ENCODE measurements at places on chromosomes 13 and 19.

- DNase-seq = no peak
Measured at GRCh38 chr13:48949566-48950500, 25.9 kb upstream of the FNDC3A start.

- DNase-seq = no peak
Measured at GRCh38 chr19:15331419-15332310, 674 bp downstream of the BRD4 start.

DNA sequence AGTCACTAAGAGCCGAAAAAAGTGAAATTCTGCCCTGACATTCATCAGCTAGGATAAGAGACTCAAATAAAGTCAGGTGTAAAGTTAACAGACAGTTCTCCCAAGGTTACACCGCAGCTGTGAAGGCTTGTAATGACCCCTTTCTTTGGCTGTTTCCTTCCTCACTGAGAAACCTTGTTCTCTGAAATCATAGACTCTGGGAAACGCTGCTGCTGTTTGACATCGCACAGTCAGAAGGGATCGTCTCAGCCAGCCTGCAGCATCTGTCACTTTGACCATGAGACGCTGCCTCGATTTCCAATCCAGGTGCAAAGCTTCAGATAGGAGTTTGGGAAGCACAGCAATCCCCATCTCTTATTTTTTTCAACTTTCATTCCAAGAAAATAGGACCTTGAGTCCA, 678 bp downstream of the BCAT2 start:
- DNase-seq = no peak

GRCh38 chr19:37876032-37876431, 30.4 kb downstream of the WDR87 start:
- no peak for DNase-seq

DNA sequence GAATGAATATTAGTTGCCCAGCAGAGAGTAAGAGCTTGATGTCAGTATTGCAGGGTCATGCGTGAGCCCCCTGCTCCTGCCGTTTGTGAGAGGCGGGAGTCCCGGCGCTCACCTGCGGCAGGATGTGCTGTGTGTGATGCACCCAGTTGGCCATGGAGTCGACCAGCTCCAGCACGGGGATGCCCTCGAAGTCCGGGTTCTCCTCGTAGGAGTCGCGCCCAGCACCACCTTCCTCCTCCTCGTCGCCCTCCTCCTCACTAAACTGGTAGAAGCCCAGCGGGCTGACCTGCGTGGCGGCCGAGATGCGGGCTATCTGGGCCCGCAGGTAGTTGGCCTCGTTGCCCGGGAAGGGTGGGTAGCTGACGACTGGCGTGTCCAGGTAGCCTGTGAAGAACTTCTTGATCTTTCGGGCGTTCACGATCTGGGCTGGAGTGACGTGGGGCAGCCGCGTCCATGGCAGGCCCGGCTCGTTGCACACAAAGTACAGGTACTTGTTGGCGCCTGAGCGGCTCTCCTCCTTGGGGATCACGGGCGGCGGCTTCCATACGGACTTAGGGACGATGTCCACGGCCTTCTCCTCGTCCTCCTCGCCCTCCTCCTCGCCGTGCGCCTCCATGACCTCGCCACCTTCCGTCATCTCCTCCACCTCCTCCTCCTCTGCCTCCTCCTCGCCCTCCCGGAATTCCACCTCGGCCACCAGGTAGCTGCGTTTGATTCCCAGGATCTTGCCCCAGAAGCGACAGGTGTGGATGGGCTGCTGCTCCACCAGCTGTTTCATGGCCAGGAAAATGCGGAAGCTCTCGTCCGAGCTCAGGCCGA, 10.8 kb downstream of the RSPH6A start:
- DNase-seq = no peak

DNA sequence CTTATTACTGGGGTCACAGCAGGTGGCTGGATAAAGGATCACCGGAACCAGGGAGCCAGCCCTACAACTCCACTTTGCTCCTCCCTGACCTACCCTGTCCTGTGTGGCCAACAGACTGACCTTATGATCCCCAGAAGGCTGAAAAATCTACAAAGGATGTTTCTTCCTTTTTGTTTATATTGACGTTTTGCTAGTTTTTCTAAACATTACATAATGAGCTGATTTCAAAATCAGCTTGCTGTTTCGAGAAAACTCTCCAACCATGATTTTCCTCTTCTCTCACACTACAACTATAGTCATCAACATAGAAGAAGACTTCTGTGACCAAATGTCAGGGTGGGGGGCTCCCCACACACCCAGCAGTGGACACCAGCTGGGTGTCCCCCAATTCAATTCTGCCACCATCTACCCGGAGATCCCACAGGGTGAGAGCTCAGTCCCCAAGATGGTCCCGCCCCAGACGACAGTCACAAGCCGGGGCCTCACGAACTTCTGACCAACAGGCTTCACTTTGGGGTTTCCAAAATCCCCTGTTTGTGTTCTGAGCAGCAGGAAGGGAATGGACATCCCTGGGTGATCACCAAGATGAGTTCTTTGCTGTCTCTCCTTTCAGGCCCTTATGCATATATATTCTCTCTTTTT, 35.0 kb downstream of the ZNF536 start:
- DNase-seq = no peak

DNA sequence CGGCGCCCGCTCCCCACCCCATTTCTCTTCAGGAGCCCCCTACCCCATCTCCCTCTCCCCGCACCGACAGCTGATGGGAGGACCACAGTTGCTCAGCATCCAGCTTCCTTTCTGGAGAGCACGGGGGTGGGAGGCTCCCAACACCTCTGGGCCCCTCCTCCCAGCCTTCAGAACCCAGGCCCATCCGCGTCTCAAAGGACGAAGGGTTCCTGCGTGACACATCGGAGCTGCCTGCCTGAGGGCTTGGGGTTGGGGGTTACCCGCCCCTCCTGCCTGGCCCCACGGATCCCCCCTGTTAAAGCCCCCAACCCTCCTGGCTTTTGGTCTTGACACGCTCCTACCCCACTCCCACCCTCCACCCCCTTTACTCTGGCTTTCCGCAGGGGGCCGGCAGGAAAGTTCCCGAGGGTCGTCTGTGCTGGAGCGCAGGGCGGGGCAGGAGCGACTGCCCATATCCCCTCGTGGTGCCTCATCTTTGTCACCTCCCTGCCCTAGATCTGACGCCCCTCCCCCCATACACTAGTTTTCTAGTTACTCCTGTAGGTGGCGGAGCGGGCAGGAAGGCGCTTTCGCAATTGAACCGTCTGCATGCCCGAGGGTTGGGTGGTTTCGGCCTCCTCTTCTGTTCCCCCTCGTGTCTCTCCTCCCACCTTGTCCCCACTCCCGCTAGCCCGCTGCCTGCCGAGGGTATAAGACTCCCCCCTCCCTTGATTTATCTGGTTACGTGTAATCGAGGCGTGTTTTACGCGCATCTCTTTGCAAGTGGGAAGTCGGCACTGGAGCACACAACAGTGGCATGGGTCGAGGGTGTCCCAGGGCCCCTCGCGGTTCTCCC, 924 bp downstream of the TRAPPC5 start:
- DNase-seq = no peak

GRCh38 chr13:95003019-95003813, 290.9 kb upstream of the SOX21 start:
- DNase-seq = no peak

DNA sequence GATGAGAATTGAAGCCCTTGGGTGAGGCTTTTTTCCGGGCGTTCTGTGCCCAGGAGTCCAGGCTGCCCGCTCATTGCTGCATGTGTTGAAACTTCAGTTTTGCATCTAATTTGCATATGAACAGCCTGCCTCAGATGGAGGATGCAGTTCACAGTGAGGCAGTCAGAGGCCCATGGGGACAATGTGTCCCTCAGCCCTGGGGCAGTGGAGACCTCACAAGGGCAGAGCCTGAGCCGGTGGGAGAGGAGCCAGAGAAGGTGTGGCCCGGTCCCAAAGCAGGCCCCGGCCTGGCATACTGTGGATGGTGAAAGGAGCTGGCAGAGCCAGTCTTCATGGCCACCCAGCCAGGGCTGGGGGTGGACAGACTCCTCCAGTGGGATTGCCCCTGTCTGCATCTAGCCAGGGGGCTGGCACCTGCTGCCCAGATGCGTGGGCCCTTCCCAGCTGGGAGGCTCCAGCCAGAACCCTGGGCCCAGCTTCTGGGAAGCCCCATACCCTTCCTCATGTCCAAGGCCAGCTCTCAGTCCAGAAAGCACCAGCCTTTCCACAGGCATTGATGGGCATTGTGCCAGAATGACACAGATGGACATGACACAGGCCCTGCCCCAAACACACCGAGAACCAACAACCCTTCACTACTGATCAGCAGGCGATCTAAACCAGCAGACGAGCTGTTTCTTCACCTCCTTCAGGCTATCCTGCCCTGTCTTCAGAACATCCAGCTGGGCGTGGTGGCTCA, 32.9 kb upstream of the KCTD15 start:
- no peak for DNase-seq

DNA sequence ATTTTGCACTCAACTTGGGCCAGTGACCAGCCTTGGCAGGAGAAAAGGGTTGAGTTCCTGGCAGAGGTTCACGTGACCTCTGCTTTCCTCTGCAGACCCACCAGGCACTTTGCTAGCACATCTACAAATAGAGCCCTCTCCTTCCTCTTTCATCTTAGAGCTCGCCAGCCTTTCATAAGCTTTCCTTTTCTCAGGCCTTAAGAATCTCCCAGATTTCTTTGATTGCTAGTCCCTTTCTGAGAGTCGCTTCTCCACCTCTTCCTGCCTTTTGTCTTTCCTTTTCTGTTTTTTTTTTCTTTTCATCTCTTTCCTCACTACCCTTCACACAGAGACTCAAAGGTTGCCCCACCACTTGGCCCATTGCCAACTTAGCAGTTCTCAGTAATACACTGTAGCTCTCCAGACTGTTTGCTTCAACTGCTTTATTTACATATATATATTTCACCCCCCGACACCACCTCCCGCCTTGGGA, 375.7 kb upstream of the SPRY2 start:
- DNase-seq = no peak

- DNase-seq = no peak
Measured at GRCh38 chr13:22320991-22321390, 650.1 kb downstream of the FGF9 start.

DNA sequence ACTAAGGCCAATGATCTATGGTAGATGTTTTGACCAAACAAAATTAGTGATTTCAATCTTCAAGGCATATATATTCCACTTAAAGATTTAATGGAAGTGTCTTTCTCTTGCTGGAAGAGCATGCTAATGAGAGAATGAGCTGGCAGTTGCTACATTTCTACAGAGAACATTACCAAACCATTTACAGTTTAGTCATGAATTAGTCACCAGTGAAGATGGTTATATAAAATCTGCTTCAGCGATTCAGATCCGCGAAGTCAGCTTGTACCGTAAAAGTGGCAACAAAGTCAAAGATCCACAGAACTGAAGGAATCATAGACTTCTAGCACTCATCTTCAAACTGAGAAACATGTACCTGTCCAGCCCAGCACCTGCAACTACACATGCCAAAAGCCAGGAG, 156.3 kb downstream of the SLITRK5 start:
- DNase-seq = no peak

- DNase-seq = no peak
Measured at GRCh38 chr19:6644796-6645195, 25.2 kb downstream of the TNFSF14 start.

- no peak for DNase-seq
Measured at GRCh38 chr13:109694972-109695371, 91.4 kb downstream of the IRS2 start.

DNA sequence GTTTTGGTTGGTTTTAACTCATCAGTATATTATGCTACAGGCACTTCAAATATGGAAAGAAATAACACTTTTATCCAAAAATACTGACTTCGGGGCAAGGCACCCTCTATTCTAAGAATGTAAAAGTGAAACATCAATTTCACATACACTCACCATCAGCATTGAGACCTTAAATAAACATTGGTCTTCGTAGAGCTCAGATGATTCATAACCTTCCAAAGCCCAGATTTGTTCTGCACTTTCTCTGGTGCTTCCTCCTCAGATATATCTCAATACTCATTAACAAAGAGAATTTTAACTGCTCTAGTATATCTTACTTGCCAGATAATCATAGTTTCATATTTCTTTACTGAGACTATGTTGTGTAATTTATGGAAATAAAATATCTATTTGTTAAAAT, 794.3 kb downstream of the LIG4 start:
- no peak for DNase-seq

GRCh38 chr19:51676566-51677083, 16.5 kb upstream of the SPACA6 start:
- no peak for DNase-seq

DNA sequence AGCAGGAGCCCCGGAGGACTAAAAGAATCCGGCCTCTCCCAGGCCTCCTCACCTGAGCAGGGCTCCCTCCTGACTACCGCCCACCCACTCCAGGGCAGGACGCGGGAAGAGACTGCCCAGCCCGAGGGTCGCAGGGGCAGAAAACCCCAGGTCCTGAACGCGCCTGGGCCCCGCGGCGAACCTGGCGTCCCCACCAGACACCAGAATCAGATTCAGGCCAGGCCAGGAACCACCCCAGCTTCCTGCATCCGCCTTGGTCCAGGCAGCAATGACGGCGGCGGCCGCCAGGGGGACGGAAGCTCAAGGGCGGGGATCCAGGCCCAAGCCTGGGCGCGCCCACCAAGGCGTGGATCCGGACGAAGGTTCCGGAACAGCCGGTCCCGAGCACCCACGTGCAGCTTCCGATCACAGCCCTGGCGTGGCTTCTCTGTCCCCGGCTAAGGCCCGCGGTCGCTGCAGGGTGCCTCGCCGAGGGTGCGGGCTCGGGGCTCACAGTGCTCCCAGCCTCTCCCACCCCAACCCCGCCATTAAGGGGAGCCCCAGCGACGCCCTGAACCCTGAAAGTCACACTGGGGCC, 3.6 kb downstream of the LGALS7 start:
- DNase-seq = no peak

DNA sequence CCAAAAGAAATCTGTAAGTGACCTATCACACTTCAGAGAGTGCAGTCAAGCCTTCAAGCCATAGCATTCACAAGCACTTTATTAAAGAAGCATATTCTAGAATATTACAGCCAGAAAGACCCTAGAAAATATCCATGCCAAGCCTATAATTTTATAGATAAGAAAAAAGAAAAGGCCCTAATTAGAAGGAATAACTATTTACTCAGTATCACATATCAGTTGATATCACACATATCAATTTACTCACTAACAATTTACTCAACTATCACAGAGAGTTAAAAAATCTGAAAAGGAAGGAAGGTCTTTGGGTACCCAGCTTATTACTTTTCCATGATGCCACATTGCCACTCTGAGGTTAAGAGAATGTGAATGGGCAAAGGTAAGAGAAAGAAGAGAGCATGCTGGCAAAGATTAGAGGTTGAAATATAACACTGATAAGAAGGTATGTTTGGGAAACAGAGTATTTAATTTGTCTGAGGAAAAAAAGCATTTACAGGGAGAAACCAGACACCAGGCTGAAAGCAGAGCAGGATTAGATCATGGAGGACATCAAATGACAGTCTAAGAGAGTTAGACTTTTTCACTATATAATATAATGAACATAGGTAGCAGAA, 186.2 kb downstream of the VWA8 start:
- no peak for DNase-seq

- no peak for DNase-seq
Measured at GRCh38 chr19:31749231-31749630, 400.0 kb upstream of the TSHZ3 start.

- no peak for DNase-seq
Measured at GRCh38 chr13:21402586-21403307, 56.4 kb downstream of the ZDHHC20 start.

- DNase-seq = no peak
Measured at GRCh38 chr13:113531041-113531873, 40.7 kb upstream of the DCUN1D2 start.
